Left colon (tissue), 2 donors: ENCODE measurements at places on chromosomes 6 and 20.

GRCh38 chr20:33262658-33263065 lies 20.4 kb upstream of the BPIFB1 start:
- DNase-seq = peak; percentile 11

DNA sequence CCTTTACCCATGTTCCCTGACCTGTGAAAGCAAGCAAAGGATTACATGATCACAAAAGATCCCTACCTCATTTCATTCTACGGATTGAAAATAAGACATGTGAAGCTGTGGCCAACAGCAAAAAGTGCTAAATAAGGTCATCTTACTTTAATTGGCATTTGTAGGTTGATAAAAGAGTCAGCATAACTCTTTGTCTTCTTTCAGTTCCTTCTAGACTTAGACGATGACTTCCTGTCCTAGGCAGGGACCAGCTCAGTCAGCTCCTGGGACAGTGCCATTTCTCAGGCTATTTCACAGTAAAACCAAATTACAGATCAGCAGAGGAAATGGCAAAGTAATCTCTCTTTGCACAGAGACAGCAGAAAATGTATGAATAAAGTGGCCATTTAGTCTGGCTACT lies 480.7 kb downstream of the RFPL4B start:
- DNase-seq = peak; percentile 8

- DNase-seq = peak; percentile 11
Observed at GRCh38 chr6:147065786-147066185, 138.4 kb upstream of the STXBP5 start.

DNA sequence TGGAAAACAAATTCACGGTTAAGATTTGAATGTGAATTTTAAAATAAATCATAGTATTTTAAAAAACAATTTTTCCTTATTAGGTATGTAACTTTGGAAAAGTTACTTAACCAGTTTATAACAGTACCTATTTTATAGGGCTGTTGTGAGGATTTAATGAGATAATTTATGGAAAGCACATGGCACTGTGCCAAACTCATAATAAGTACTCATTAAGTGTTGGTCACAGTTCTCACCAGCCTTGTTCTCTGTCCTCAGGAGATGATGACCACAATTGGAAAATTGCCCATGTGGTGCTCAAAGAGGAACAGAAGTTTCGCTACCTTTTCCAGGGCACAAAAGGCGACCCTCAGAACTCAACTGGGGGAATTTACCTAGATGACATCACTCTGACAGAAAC lies 39.6 kb downstream of the MEP1A start:
- no peak for DNase-seq

DNA sequence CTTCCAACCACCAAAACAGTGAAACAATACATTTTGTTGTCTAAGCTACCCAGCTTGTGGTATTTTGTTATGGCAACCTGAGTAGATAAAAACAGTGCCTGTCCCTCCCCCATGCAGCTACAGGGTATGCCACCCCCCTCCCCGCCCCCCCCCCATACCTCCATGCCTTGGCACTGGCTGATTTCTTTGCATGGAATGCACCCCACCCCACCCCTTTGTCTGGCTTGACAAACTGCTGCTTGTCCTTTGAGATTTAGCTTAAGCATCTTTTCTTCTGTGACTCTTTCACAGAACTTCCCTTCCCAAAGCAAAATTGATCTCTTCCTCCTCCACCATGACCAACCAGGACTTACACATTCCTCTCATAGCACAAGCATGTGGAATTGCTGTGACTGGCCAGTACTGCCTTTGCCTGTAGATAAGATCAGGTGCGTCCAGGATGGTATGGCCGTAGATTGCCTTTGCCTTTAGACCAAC lies 64.6 kb upstream of the ADGRF1 start:
- DNase-seq = no peak

- no peak for DNase-seq
Observed at GRCh38 chr6:92122746-92123145, 1296.6 kb downstream of the EPHA7 start.

DNA sequence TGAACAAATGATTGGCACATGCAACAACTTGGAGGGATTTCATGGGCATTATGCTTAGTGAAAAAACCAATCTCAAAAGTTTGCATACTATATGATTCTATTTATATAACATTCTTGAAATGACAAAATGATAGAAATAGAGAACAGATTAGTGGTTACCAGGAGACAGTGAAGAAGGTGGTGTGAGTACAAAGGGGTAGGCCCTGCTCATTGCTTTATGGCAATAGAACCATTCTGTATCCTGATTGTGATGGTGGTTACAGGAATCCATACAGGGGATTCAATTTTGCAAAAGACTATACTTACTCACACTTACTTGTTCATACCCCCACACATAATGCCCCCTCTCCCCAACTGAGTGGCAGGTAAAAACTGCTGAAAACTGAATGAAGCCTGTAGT lies 30.2 kb upstream of the LAMA4 start:
- DNase-seq = no peak

GRCh38 chr6:35089935-35090505 lies 51.1 kb downstream of the TCP11 start:
- DNase-seq = no peak

DNA sequence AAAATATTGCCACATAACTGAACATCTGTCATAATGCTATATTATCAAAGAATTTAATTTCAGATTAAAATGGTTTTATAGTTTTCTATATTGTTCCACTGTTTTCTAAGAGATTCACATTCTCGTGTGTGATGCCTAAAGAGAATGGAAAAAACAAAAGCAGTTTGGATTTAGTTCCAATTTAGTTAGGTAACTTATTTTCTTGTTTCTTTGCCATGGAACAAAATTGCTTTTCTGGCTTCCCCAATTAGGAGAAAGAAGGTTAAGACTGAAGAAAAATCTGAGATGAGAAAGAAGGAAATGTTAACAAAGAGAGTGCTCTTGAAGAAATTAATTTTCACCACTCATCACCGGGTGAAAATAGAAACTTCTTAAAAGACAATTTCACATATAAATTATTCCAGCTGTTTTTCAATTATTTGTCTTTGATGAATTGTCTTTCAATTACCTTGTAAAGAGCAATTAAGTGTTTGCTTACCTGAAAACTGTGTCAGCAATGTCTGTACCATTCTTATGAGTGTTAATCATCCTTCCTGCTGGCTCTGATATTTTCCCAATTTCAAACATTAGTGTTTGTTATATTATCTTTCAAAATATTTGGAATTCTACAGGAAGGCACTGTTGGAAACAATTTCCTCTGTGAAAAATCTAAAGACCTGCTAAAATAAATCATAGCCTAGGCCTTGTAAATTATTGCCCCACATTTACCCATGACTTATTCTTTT lies 19.5 kb downstream of the PHACTR2 start:
- no peak for DNase-seq

DNA sequence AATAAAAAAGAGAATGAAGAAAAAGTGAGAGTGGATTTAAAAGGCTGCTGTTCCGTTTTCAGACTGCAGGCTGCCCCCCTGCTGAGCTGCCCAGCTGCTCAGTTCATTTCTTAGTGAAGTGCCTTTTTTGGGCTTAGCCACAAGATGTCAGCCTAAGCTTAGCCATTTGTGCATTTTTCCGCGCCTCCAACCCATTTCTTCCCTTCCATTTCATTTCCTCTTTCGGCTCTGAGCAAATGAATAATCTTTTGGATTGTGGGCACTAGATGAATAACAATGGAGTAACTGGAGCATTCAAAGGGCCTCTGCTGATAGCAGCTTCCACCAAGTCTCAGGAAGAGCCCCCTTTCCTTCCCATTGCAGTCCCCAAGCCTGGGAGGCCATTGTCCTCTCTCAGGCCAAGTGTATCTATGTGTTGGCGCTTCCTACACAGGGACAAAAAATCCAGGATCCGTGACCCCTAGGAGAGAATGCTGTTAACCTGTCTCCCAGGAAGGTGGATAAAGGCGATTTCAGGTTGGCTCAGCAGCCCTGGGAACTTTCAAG lies 83.5 kb upstream of the SPTLC3 start:
- peak; percentile 38 for DNase-seq

- no peak for DNase-seq
Observed at GRCh38 chr6:6248651-6249050, 71.8 kb downstream of the F13A1 start.

GRCh38 chr6:49826743-49827406 lies 39.5 kb downstream of the CRISP1 start:
- no peak for DNase-seq

- DNase-seq = no peak
Observed at GRCh38 chr6:81383472-81383871, 369.0 kb downstream of the TENT5A start.

DNA sequence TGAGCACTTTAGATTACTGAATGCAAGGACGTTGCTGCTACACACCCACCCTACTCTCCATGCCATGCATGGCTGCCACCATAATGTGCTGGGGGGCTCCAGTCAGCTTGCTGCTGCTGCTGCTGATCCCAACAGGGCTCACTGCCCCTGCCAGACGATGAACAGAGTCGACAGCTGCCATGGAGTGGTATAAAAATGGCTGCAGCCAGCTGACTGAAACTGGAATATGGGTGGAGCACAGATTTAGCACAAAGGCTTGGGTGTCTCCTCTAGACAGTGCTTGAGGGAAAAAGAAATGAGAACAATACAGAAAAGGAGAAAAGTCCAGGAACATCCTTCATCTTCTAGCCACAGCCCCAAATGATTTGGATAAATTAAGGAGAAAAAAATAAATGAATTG lies 150.7 kb downstream of the PDSS2 start:
- no peak for DNase-seq

GRCh38 chr6:52489881-52490280 lies 69.7 kb downstream of the EFHC1 start:
- no peak for DNase-seq

- no peak for DNase-seq
Observed at GRCh38 chr6:42598300-42598699, 34.5 kb downstream of the UBR2 start.

DNA sequence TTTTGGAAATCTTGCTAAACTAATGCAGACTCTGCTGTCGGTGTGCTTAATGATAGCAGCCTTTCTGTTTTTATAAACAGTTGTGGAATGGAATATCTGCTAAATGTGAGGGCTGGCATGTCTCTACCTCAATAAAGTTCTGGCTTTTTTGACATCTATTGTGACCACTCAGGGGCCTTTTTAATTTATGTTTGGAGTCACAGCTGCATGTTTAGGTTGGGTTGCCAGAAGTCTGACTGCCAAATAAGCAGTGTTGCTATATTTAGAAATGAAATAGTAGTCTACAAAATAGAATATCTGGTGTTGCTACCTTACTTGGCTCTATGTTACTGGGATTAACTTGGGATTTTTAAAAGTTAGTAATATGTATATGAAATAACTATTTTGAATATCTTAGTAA lies 125.1 kb upstream of the LOC128125822 start:
- no peak for DNase-seq

GRCh38 chr6:63533026-63533425 lies 39.3 kb upstream of the LOC128125822 start:
- no peak for DNase-seq

DNA sequence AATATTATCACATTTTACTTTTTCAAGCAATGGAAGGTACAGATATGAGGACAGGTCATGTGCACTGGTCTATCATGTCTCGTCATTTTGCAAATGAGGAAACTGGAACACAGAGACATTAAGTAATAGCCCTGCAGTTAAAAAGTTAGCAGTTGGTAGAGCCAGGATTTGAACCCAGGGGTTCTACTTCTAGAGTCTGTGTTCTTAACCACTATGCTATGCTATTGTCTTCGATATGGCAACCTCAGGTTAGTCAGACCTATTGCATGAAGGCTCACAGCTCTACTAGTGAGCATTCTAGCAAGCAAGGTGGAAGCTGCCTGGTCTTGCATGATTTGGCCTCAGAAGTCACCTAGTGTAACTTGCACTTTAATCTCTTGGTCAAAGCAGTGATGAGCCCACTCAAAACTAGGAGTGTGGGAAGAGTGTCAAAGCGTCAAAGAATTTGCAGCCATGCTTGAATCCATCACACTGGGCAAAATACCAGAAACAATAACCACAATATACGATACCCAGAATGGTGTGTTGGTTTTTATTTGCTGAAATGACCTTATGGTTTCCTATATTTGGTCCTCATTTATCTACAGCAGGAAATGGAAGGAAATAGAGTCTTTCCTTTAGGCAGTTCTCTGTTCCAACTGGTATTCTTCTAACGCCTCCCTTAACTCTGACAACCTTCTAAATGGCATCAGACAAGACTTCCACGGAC lies 20.4 kb upstream of the BMP2 start:
- no peak for DNase-seq

DNA sequence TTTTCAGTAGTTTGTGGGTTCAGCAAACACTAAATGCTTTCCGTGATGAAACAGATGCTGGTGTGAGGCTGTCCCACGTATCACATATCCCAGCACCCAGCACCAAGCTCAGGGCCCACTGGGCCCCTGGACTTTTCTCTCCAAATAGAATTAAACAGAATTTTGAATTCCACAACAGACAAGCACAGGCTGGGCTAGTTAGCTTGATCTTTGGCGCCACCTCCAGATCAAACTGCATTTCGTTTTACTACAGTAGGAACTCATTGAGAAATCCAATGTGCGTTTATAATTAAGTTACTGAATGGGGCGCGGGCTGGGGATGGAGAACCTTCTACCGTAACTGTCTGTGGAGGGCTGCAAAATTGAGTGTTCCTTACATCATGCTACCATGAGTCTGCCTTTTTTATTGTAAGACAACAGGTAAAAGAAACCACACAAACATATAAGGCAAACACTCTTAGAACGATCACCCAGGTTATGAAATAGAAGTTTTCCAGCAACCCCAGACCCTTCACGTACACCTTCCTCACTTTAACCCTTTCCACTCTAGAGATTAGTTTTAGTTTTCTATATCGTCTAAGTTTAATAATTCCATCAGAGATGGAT lies 107.8 kb downstream of the ZFP64 start:
- no peak for DNase-seq

- no peak for DNase-seq
Observed at GRCh38 chr6:64932486-64932885, 774.5 kb downstream of the EYS start.

- DNase-seq = no peak
Observed at GRCh38 chr6:72977114-72977513, 248.2 kb downstream of the KHDC1L start.

GRCh38 chr6:20325641-20326421 lies 75.8 kb upstream of the E2F3 start:
- no peak for DNase-seq
